Left forelimb (tissue), 1 donor: ENCODE measurements at places on chromosomes 2 and 18.

DNA sequence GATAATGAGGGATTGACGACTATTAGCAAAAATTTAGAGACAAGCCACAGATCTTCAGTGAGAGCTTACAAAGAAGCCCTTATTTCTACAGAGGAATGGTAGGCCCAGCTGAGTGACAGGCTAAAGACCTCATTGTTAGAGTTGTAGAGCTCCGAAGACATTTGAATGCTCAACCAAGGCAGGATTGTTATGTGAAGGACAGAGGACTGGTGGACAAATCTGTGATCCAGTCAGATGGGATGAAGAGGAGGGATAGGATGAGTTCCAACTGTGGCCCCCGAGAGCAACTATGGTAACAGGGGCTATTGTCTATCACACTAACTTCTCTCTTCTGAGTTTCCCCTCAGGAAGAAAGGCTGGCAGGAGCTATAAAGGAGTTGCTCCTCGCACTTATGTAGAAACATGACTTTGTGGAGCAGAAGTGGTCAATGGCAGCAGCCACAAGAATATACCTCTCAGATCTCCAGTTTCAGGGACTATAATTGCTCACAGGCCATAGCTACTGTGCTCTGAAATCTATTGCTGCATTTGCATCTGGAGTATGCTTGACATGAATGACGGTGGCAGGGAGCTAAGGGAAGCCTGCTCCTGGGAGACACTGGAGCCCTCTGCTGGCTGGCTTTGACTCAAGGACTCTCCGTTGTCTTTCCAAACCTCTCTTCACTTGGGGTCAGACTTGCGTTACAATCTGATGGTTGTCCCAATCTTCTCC, 50.3 kb upstream of the GREB1L start:
- no peak for DNase-seq

DNA sequence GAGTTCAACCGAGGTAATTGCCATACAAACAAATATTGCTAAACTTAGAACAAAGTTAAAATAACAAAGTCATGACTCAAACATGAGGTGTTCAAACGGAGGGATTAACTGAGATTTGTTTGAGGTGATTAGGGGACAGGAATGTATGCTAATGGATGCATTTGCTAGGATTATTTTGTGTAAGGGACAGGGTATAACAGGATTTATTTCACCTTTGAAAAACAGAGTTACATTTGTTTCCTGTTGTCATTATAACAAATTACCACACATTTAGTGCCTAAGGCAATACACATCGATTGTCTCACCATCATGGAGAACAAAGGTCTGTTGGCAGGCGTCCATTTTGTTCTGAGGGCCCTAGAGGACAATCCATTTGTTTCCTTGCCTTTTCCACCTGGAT, 304.3 kb upstream of the CNTNAP5 start:
- DNase-seq, result no peak

DNA sequence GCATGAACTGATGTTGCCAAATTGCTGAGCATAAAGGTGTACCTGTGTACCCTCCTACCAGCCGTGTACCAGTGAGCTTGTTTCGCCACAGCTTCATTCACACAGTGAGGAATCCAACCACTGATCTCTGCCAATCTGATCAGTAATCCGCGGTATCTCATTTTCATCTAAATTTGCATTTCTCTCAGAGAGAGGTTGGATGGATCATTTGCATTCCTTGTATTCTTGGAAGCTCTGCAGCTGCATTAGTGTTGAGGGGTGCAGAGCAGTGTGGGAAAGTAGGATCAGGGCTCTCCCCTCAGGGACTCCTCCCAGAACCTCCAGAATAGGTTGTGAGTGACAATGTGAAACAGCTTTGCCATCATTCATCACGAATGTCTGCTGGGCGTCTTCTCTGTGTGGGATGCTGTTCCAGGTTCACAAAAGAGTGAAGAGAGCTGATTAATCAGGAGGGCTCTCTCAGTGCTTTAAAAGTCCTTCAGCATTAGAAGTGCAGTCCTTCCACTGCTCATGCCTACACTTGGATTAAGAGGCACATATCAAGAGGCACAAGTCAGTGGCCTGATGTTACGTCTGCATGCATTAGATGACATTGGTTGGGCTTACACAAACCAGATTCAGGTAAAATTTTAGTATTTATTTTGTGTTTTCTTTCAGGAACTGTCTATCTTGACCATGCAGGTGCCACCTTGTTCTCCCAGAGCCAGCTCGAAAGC, 7.5 kb downstream of the MOCOS start:
- no peak for DNase-seq

- DNase-seq, result no peak
Observed at GRCh38 chr2:178280244-178280852, 86.0 kb downstream of the OSBPL6 start.

DNA sequence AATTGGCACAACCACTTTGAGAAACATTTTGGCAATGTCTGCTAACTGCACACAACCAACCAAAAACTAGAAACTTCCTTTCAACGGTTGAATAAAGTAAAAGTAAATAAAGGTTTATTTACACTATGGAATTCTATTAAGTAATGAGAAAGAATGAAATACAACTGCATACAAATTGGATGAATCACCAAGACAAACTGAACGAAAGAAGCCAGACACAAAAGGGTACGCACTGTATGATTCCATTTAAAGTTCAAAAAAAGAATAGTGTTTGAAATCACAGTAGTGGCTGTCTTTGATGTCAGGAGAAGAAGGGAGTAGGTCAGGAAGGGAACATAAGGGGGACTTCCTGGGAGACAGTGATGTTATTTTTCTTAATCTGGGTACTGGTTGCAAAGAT, 46.5 kb upstream of the SULT1C3 start:
- DNase-seq, result no peak

- DNase-seq, result no peak
Observed at GRCh38 chr2:24917086-24917485, 3.0 kb downstream of the ADCY3 start.

DNA sequence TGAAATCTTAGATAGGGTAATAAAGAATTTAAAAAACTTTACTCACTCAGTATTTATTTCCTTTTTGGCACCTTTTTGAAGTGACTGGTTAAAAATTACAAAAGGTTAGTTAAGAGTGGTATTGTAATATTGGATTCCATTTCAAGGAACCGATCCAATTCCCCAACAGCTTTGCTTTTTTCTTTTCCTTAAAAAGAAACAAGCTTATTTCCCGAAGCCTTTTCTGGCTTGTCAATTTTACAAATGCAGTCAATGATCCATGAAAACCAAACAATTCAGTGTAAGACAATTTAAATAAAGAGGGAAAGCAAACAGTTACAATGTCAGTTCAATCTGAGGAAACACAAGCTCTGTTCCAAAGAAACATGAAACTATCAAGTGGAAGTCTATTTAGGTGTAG, 200.2 kb downstream of the RIT2 start:
- no peak for DNase-seq
